ENCODE measurements at places on chromosomes 7 and 10.

GRCh38 chr10:67127441-67127840 is 201.6 kb downstream of the LRRTM3 start:
- no peak for DNase-seq

DNA sequence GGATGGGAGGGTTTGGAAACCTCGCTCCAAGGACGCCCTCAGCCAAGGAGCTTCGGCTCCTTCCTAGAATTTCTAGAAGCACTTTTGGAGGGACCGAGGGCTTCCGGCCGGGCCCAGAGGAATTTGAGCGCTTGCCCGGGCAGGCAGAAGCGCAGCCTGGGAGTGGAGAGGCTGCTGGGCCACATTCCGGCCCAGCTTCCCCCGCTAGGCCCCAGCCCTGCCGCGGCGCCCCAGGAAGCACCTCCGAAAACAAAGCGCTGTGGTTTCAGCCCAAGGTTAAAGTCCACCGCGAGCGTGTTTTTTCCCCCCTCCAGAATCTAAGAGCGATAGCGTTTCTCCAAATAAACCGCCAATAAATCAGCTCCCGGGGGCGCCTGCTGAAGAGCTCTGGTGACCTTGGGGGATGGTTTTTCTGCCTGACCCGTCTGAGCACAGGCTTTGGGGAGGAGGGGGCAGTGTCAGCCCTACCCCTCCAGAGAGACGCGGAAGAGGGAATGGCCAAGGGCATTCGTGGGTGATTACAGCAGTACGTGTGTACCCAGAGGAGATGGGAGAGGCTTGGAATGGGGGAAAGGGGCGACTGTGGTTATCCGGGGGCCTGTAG is 5.7 kb upstream of the TNRC18 start:
- no peak for DNase-seq

GRCh38 chr10:132117146-132117545 is 51.4 kb downstream of the JAKMIP3 start:
- no peak for DNase-seq

DNA sequence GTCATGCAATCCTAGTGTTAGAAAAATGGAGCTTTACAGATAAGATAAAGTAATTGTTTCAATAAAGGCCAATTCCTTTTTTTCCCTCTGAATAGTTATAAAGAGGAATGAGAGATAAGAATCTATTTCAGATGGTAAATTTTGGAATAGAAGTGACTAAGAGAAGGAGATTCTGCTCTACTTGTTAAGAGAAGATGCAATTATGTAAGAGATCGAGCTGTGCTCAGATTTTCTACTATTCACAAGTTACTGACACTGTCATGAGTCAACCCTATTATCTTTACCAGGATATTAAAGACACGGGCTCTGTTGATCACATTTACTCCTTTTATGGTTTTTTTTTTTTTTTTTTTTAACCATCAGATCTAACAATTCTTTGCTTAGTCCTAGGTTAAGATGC is 511.3 kb downstream of the ARL4A start:
- no peak for DNase-seq

DNA sequence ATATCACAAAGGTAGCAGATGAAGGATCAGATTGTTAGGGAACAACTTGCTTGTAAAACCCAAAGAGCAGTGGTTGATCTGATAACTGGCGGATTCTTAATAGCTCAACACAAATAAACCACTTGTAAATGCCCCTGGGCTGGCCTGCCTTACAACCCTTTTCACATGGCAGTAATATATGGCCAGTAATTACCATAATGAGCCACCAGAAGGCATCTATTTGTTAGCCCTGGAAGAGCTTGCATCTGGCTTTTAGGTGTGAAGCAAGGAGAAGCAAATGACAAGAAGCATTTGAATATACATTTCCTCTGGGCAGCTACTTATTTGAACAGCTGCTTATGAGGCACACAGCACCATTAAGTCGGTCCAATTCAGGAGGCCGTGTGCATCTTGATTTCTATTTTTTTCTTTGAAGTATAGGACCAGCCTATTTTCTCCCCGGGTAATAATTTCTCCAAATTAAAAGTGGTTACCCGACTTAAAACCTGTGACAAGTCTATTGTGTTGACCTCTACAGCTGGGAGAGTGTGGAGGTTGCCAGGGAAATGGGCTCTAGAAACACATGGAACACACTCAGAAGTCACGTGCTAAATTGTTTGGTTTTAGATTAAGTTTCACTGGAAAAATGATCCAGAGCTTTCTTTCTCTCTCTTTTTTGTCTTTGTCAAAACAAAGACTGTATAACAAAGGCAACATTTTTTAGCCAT is 113.4 kb downstream of the SEM1 start:
- DNase-seq, result no peak

GRCh38 chr10:62578301-62578700 is 204.1 kb downstream of the ZNF365 start:
- DNase-seq, result no peak

DNA sequence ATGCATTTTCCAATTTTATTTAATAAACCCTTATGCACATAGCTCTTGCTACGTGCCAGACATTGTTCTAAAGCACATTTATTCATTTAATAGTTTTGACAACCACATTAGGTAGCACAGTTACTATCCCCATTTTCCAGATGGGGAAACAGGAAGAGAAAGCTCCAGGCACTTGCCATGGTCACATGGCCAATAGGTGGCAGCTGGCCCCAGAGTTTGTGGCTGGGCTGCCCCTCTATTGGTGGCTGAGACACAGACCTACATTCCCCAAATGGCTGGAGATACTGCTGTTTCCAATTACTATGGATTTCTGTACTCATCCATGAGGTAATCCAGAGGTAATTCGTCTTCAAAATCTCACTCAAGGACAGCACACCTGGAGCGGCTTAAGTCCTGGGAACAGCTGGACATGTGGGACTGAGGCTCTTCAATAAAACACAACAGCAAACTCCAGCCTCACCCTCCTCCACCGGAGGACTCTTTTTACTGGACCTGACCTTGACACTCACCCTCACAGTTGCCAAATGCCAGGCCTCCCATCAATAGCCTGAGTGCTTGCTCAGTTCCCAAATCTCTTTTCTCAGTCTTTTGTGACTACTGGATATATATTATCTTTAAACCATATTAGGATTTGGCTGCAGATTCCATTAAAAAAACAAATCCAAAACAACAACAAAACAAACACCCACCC is 106.1 kb downstream of the CLEC2L start:
- DNase-seq, result no peak

DNA sequence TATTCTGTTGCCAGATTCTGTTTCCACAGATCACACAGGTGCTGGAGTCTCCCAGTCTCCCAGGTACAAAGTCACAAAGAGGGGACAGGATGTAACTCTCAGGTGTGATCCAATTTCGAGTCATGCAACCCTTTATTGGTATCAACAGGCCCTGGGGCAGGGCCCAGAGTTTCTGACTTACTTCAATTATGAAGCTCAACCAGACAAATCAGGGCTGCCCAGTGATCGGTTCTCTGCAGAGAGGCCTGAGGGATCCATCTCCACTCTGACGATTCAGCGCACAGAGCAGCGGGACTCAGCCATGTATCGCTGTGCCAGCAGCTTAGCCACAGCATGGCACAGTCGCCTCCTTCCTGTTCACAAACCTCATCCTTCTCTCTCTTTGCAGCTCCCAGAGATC is 237.5 kb upstream of the PRSS1 start:
- no peak for DNase-seq
